ENCODE measurements at places on chromosomes 5 and 9.

DNA sequence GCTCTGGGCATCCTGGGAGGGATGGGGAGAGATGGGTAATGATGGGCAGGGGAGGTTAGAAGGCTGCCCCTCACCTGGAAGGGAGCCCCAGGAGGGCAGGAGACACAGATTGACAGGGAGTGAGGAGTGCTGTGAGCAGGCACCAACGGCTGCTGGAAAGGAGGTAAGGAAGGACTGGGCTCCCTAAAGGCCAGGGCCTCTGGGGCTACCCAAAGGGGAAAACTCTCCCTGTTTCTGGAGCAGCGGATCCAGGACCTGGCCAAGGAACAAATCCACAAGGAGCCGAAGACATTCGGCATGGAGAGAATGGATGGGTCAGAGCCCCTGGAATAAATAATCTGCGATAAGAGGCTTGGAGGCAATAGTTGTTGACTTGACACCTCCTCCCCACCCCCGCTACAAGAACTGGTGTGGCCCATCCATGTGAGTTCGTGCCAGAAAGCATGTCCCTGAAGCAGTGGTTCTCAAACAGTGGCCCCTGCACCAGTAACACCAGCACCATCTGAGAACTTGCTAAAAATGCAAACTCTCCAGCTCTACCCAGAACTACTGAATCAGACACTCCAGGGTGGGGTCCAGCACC is 208.3 kb downstream of the GABBR2 start:
- DNase-seq, result no peak

- no peak for DNase-seq
These were observed 19.6 kb upstream of the TNFAIP8 start for GRCh38 chr5:119336262-119336661.

GRCh38 chr5:157387683-157388093 is 72.3 kb upstream of the NIPAL4 start:
- DNase-seq, result peak; percentile 96

- no peak for DNase-seq
These were observed 130.1 kb upstream of the FST start for GRCh38 chr5:53350368-53350767.

DNA sequence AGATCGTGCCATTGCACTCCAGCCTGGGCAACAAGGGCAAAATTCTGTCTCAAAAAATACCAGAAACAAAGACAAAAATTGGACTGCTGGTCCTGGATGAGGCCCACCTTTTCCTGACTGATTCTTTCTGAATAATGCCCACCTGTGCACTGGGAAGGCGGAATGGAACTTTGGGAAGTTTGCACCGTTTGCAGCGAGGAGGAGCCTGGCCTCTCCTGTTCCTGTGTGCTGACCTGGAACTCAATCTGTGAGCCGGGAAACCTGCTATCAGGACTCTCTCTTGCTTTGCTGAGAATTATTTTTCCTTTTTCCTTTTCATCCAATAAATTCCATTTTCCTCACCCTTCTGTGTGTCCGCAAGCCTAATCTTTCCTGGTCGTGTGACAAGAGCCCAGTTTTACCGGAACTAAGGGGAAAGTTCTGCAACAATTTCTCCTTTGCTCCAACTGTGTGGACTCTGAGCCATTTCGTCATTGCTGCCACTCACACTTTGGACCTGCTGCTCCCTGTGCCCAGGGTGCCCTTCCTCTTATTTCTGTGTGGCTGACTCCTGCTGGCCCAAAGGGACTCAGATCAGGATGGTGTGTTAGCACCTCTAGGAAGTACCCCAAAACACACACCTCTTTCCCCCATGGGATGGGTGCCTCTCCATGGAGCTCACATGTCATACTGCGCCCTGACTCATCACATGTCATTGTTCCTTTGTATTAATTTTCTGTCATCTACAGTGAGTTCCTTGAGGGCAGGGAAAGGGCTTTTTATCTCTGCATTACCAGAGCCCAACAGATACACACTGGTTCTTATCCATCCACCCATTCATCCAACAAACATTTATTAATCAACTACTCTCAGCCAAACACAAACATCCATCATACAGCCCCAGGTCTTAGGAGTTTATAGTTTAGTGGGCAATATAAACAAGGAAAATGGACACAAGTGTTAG is 4.7 kb upstream of the GLRX start:
- no peak for DNase-seq

DNA sequence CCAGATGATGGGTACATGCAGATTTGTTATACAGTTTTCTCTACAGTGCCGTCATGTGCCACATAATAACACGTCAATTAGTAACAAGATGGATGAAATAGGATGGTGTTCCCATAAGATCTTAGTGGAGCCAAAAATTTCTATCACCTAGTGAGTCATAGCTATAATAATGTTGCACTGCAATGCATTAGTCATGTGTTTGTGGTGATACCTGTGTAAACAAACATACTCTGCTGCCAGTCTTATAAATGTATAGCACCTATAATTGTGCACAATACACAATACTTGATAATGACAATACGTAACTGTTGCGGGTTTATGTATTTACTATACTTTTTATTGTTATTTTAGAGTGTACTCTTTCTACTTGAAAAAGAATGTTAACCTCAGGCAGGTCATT is 865.4 kb downstream of the MAT2B start:
- DNase-seq, result no peak

- DNase-seq, result no peak
These were observed 5.8 kb upstream of the CRHBP start for GRCh38 chr5:76947082-76947503.

DNA sequence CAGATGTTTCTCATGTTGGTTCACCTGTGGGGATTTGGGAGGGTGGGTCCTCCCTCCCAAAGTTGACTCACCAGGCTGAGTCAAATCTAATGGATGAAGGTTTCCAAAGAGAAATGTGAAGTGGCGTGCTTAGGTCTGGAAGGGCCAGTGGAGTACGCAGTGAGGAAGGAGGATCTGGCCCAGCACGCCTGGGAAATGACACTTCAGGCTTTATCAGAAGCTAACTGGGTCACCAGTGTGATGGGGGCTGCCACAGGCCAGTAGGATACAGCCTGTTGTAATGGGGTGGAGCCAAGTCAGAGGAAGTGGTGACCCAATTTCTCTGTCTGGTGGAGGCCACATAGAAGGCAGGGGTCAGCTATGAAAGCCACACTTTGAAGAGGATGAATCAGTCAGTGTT is 18.0 kb downstream of the POLR1E start:
- DNase-seq, result no peak

GRCh38 chr9:125513668-125514413 is 193.2 kb downstream of the MAPKAP1 start:
- peak; percentile 78 for DNase-seq

DNA sequence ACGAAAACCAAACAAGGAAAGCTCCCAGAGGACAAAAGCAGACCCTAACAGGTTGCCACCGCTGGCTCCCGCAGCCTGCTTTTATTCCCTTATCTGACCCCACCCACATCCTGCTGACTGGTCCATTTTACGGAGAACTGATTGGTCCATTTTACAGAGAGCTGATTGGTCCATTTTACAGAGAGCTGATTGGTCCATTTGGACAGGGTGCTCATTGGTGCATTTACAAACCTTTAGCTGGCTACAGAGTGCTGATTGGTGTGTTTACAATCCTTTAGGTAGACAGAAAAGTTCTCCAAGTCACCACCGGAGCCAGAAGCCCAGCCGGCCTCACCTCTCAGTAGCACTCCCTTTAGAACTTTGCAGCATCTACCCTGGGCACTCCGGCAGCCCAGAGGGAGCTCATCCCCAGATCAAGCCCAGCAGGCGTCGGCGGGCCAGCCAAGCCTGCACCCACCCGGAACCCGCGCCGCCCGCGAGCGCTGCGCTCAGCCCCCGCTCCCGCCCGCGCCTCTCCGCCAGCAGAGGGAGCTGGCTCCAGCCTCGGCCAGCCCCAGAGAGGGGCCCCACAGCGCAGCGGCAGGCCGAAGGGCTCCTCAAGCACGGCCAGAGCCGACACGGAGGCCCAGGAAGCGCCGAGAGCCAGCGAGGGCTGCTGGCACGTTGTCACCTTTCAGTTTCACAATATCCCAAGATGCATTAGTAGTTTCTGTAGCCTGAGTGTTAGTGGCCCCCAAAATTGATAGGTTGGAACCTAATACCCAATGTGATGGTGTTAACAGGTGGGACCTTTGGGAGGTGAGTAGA is 35.3 kb upstream of the CLPTM1L start:
- DNase-seq, result no peak

GRCh38 chr9:99803694-99804093 is 18.0 kb upstream of the NR4A3 start:
- no peak for DNase-seq

GRCh38 chr9:137023583-137023991 is 4.5 kb downstream of the ABCA2 start:
- no peak for DNase-seq

DNA sequence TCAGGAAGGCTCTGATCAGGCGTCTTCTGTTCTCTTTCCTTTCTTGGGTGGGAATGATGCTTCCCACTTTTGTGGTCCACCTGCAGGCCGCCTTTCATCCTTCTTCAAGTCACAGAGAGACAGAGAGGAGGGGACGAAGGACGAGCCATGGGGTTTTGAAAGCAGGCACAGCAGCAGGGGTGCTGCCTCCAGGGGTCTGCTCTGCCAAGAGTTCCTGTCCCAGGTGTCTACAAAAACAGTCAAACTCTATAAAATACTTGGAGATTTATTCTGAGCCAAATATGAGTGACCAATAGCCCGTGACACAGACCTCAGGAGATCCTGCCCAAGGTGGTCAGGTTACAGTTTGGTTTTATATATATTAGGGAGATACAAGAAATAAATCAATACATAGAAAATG is 34.5 kb upstream of the LCP2 start:
- no peak for DNase-seq

GRCh38 chr5:139974661-139975060 is 68.4 kb downstream of the NRG2 start:
- no peak for DNase-seq

DNA sequence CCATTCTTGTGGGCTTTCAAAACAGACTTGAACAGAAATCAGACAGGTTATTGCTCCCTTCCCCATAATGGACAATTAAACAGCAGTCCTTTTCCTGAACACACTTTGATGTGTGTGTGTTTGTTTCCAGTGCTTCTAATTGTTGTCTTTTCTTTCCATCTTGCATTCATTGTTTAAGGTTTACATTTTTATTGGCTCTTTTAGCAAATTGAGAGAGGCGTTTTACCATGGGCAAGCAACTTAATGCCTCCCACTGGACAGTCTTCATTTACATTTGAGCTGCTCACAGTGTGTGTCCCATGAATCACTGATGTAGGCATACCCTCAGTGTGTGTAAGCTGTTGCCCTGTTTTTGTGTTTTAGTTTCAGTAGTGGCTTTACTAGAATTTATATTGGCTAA is 25.0 kb downstream of the WDR36 start:
- DNase-seq, result no peak

DNA sequence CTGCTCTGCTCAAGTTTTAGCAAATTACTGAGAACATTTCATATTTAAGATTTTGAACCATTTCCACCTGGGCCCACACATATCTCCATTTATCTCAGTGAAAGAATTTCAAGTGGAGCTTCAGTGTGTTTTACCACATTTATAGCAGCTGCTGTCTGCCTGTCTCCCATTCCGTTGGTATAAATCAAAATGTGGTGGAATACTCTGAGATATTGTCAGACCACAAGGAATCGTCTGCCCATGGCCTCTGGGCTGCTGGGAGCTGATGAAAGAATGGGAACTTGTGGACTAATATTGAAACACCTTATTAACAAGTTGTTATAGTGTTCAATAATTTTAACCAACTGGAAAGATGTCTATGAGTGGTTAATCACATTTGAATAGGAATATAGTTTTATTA is 33.3 kb downstream of the MAST4 start:
- DNase-seq, result no peak

GRCh38 chr5:171116719-171117118 is 192.3 kb upstream of the TLX3 start:
- no peak for DNase-seq

DNA sequence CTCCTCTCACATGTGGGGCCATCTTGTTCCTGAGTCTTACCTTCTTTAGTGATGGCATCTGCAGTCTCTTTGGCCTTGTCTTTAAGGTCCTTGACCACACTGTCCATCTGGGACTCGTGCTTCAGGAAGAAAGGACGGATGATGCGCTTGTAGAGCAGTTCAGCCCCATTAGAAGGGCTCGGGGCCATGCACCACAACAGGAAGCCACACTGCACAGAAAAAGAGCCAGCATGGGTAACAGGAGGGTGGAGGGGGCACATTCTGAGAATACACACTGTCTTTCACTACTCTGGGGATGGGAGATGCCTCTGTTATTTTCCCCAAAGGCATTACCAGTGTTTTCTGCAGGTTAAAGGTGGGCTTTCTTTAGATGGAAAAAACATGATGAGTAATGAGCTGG is 25.9 kb downstream of the SRP19 start:
- no peak for DNase-seq

DNA sequence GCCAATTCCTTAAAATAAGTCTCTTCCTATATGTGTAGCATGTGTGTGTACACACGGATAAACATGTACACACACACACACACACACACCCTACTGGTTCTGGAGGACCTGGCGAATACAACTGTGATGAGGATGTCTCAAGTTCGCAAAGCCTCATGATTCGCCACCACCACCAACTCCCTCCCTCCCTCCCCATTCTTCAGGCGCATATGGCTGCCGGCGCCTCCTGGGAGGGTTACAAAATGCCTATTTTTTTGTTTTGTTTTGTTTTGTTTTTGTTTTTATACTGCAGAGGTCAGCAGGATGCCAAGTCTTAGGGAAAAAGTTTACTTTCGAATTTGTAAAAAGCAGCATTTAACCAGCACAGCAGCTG is 88.0 kb downstream of the DAP start:
- DNase-seq, result no peak

- no peak for DNase-seq
These were observed 4.0 kb upstream of the ANKRD33B start for GRCh38 chr5:10559871-10560270.

DNA sequence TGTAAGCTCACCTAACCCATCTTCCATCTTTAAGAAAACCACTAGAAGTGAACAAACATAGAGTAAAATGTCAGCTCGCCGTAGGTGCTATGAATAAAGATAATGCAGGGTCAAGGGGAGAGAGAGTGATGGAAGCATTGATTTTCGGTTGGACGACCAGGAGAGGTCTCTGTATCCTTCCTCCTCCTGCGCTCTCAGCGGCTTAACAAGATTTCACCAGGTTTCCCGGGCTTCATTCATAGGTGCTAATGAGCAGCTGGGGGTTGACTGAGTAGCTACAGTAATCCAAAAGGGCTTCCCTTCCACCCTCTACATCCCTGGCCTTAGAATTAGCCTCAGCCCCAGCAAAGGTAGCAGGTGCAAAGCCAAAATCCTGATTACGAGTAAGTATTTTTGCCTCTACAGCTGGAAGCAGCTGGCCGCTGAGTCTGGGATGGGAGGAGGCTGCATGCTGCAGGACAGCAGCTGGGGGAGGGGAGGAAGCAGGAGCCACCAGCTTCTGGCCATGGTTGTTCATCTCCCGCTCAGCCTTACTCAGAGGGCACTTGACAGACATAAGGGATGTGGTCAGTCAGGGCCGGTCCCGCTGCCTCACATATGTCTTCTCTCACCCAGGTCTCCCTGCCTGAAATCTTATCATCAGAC is 112.0 kb upstream of the IL12B start:
- no peak for DNase-seq

- no peak for DNase-seq
These were observed 26.1 kb upstream of the IFNK start for GRCh38 chr9:27497883-27498417.

GRCh38 chr9:76394960-76395252 is 680 bp upstream of the RFK start:
- DNase-seq, result no peak
